Stimulated activated CD4-positive, alpha-beta T cell treated with anti-CD3 and anti-CD28 coated beads, Interleukin-12 subunit alpha, Interleukin-12 subunit beta, amount 100 ng/mL, for 4 hours (primary cell): ENCODE measurements at places on chromosomes 12 and 14.

DNA sequence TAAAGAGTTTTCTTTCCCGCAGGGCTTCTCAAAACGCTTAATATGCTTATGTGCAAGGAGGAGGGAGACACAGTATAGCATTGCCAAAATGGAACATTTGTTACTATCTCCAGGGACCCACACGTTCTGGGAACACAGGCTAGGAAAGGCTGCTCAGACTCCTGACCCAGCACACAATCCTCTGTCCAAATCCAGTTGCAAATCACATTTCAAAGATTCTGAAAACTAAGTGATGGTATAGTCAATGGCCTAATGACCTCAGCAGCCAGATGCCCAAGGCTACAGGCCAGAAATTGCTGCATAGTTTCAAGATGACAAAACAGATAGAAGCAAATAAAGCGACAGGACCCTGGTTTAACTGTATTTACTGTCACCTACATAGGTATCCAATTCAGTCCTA is 97.0 kb upstream of the GRIP1 start:
- DNase-seq: no peak

DNA sequence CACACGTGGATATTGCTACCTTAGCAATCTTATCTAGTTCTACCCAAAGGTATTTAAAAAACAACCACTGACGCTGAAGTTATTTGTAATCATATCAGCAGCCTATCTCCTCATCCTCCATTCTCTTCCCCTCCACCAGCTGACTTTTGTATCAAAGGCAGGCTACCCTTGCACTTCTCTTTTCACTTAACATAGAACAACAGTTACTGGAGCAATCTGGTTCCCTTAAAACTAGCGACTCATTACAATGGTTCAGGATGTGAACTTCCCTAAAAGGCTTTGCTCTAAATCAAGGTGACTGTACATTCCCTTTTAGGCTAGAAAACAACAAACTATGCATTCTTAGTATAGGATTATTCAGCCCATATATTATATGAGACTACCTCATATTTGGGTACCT is 404.7 kb downstream of the APAF1 start:
- no peak for DNase-seq

GRCh38 chr12:81639196-81639595 is 120.0 kb downstream of the PPFIA2 start:
- no peak for DNase-seq

- DNase-seq: no peak
These were observed 2.3 kb upstream of the HSPB8 start for GRCh38 chr12:119176267-119177055.

DNA sequence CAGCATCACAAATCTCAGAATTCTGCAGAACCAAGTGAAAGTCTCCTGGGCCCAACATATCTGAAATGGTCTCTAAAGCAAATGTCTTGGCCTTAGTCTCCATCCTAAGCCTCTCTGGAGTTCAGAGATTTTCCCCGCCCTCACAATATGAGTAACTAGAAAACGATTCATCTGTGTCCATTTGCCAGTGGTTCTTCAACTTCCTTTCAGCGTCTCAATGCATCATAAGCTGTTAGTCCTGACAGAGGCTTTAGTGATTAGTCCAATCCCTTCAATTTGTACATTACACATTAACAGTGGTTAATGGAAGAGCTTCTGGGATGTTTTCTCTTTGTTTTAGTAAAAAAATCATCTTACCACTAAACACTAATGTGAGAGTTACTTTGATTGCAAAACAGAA is 17.4 kb downstream of the NPC2 start:
- no peak for DNase-seq

DNA sequence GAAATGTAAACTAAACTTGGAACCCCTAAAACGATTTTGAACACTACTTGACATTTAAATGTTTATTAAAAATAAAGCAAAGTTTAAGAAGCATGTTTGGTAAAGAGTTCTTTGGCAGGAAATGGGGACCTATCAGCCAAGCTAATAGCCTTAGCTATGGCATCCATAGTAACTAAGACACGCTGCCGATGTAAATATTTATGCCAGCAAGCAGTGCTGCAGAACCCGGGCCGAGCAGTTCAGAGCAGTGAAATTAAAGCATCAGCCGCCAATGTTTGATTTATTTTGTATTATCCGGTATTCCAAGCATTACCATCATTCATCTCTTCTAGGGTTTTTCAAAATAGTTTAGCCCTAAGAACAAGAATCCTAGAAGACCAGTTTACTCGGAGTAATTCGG is 61.6 kb downstream of the PPP2R5C start:
- DNase-seq: no peak

DNA sequence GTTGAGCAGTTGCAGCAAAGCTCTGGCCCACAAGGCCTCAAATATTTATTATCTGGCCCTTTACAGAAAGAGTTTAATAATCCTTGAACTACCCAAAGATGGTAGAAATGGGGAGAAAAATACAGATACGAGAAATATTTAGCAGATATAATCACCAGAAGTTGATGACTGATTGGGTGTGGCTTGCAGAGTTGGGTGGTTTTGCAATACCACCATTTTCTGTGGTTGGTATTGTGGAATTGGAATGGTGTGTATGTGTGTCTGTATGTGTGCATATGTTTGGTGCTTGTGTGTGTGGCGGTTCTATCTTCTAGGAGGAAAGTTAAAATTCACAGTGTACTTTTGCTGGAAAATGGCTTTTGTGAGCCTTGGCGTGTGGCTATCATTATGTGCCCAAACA is 85.4 kb upstream of the MANSC4 start:
- no peak for DNase-seq

DNA sequence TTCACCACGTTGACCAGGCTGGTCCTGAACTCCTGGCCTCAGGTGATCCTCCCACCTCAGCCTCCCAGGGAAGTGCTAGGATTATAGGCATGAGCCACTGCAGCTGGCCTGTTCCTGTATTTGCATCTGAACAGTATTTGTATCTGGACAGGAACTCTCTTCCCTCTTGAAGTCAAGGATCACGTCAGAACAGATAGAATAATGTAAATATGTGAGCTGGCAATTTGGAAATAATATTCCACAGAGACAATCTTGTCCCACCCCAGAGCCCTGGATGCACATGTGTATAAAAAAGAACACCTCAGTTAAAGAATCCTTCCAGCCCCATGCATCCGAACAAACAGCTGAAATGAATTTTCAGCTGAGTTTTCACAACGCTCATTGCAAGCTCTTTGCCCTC is 118.3 kb downstream of the VEZT start:
- no peak for DNase-seq

GRCh38 chr12:112443916-112444315 is 25.2 kb downstream of the PTPN11 start:
- no peak for DNase-seq

DNA sequence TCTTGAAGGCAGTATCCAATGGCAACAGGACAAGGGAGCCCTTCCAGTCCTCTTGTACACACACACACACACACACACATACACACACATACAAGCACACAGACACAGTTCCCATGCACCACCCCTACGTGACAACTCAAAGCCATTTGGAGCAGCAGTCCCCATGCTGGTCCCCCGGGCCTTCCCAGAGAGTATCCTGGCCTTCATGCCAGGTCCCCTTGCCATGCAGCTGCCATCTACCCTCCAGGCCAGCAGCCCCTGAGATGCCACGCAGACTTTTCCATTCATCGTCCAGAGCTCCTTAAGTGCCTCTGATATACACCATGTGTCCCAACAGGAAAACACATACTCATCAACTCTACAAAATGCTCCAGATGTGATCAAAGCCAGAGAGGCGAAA is 159.5 kb downstream of the ANO2 start:
- no peak for DNase-seq

DNA sequence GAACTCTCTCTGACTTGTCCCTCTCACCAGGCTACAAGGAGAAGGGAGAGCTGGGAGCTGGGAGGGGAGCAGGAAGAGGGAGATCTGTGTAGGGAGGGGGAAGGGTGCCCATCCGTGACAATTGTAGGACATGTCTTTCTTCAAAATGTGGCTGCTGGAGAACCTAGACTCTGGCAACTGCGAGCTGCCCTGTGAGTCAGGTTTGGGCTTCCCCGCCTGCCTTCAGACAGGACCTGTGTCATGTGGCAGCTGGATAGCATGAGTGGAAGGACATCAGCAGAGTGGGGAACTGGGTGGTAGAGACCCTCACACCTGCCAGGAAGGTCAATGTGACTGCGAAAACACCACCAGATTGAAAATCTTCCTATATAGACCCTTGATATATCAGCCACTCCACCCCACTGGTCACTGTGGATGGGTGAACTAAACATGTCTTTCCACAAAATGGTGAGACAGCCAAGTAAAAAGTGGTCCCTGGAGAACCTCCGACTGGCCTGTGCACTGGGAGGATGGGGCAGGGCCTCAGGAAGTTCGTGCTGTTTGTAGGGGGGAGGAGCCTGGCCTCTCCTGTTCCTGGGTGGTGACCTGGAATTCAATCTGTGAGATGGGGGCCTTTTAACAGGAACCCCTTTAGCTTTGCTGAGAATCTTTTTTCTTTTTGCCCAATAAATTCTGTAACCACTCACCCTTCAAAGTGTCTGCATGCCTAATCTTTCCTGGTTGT is 62.2 kb upstream of the CAPRIN2 start:
- DNase-seq: no peak

DNA sequence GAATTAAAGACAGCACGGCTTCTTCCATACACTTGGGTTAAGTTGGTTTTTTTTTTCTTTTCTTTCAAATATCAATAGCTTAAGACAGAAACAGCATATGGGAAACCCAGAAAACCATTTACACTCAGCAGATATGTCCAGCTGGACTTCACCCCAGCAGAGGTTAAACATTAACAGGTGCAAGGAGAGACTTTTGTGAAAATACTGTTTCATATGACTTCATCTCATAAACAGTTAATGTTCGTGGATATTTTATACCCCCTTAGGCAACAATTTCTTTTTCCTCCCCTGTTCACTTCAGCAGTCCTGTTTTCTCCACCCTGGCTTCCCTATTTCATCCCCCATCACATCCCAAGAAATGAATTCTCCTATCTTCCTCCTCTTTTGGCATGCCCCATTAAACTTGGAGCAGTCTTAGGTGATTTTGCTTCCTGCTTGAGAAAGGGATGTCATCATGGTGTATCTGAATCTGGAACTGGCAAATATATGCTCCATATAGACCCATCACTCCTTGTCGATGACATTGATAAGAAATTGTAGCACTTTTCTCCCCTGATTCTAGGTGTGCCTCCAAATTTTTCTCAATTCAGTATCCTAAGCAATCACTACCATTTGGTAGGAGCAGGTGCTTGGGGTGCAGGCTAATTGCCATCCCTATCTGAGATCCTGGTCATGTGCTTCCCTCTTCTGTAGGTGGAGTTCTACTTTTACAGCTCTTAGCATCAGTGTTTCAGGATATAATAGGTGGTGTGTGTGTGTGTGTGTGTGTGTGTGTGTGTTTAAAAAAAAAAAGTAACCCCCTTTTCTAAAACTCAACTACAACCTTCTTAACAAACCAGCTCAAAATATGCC is 67.9 kb downstream of the BMP4 start:
- DNase-seq: no peak

GRCh38 chr12:52081263-52081733 is 1.8 kb downstream of the SMIM41 start:
- DNase-seq: no peak

- DNase-seq: no peak
These were observed 58.3 kb upstream of the FRMD6 start for GRCh38 chr14:51593397-51593796.

GRCh38 chr12:9406564-9407424 is 198.6 kb upstream of the PZP start:
- no peak for DNase-seq

DNA sequence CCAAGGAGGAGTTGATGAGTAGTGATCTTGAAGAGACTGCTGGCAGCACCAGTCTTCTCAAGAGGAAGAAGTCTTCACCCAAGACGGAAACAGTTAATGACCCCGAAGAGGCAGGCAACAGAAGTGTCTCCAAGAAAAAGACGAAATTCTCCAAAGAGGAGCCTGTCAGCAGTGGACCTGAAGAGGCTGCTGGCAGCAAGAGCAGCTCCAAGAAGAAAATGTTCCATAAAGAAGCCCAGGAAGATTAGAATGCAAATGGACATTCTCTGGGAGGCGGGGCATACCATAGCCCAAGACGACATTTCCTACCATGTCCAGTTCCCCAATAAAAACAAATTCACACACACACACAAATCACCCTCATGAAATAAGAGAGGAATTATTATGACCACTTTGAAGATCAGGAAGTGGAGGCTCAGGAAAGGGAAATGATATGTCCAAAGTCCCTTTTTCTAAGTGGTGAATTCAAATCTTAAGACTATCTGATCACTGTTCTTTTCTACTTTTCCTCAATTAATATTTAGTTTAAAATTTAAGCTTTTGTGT is 131.8 kb downstream of the PAWR start:
- DNase-seq: no peak

DNA sequence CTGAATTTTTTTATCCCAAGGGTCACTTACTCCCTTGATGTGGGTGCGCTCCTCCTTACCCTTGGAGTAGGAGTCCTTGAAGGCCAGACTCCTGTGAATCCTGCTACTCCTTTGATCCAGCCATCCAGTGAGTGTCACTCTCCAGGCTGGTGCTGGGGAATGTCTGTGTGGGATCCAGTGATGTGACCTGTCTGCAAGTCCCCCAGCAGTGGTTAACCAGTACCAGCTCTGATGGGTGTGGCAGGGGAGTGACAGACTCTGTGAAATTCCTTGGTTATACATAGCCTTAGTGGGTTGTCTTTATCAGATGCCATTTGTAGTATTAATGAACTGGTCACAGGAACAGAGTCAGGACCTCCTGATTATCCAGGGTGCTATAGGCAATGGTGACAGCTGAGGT is 409.5 kb upstream of the LMO3 start:
- DNase-seq: no peak

DNA sequence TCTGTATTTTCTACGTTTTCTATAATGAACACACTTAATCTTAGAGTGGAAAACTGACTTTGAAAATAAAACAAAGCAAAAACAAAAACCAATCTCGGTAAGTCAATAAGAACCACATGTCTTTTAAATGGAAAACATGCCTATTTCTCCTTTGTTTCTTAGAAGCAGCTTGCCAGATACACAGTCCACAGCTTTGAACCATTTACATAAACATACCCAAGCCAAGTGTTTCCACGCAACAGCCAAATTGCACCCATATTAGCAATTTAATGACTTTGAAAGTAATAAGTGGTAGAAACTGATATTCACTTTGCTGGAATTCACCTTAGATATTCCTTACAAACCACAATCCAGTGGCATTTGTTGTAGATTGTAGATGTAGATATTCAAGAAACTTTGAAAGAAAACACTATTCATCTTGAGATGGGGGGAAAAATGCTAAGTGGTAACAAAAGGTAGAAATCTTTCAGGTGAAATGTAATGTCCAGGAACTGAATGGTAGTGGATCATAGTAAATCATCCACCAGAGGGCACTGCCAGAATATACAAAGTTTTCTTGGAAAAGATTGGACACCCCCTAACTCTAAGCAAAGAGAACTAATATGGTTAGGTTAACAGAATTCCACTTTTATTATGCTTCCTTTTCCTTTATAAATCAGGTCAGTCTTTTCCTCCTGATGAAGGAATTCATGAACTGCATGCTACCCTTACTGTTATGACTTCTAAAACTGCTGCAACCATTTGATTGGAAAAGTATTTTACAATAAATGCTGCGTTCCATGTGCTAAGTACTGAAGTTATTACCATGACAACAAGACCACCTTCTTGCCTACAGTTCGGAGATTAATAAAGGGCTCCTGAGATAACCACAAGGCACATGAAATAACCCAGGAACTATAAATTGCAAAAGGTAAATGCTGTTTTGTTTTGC is 69.8 kb downstream of the RERG start:
- DNase-seq: no peak

- DNase-seq: no peak
These were observed 48.0 kb downstream of the ETNK1 start for GRCh38 chr12:22672951-22673350.
